MG63 (cell line): ENCODE measurements at places on chromosomes 2 and 18. TPM values are rescaled to one million over a fixed set of nuclear protein-coding genes. Genes with fewer than 3 reads are reported as not detected.

- DNase-seq: no peak
Measured at GRCh38 chr2:201008296-201008829, 44.9 kb upstream of the ORC2 start.

NT5DC4 gene
- not detected in 2 replicates for total RNA-seq

DNA sequence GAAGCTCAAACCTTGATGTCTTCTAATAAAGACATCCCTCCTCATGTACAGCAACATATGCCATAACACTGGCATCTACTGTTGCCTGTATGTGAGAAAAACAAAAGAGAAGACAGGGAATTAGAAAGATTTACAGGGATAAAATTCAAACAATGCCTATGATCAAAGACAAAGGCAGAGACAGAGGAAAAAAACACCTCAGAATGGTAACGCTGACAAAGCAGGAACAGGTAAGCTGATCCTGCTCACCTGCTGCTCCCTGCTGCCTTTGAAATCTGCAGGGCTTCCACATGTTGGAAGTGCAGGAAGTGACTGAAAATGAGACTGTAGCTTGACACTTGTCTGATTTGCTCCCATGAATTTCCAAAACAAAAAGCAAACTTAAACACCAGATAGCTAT lies 90.2 kb upstream of the DNAJC10 start:
- no peak for DNase-seq

DNA sequence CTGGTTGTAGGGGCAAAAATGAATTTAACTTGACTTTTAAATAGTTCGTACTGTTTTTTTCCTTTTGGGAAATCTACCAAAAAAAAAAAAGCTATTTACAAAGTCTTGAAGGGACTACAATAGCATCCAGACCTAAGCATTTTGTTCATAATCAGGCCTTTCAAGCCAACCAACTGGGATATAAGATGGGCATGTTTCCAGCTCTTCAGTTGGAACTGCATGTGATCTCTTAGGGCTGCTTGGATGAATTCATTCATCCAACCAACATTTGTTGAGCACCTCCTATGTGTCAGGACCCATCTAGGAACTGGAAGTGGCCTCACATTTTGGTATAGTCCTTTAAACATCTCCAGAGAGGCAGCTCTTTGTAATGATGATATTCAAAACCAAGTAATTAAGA lies 98.6 kb downstream of the AAK1 start:
- no peak for DNase-seq

- no peak for DNase-seq
Measured at GRCh38 chr2:227627769-227628168, 10.5 kb downstream of the SCYGR4 start.

GPR148 gene
- not detected in 2 replicates for total RNA-seq

CD8B2 gene
- not detected in 2 replicates for total RNA-seq

DNA sequence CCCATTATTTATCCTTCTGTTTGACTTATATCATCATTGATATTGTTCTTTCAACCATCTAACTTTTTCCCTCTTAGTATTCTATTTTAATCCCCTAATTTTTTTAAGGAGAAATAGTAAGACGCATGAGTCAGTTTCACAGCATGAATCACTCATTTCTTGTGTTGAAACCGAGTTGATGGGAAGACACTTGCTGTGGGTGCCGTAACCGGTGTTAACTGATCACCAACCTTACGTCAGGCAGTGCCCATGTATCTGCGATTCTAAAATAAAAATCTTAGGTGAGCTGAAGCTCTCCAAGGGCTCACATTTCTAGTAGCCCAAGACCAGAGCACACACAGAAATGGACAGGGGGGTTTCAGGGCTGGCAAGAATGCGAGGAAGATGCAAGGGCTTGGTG lies 348.1 kb downstream of the GALR1 start:
- no peak for DNase-seq

CRYBA2 gene
- total RNA-seq: not detected in 2 replicates

DNA sequence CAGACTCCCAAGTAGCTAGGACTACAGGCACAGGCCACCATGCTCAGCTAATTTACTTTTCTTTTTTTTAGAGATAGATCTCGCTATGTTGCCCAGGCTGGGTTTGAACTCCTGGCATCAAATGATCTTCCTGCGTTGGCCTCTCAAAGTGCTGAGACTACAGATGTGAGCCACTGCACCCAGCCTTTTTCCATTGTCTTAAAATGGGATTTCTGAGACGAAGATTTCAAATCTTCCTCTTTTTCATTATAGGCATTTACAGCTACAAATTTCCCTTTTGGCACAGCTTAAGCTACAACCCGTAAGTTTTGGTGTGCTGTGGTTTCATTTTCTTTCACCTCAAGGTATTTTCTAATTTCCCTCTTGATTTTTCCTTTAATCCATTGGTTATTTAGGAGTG lies 8.6 kb downstream of the GNLY start:
- no peak for DNase-seq
